ENCODE measurements at places on chromosomes 12 and 14.

GRCh38 chr12:46158501-46158900 is 110.3 kb downstream of the SLC38A1 start:
- no peak for DNase-seq

- DNase-seq, result no peak
These were observed 4.2 kb downstream of the ARHGAP9 start for GRCh38 chr12:57475271-57476161.

- no peak for DNase-seq
These were observed 42.9 kb downstream of the WDR89 start for GRCh38 chr14:63598807-63599206.

GRCh38 chr12:74896186-74896585 is 313.5 kb downstream of the KCNC2 start:
- DNase-seq, result no peak

DNA sequence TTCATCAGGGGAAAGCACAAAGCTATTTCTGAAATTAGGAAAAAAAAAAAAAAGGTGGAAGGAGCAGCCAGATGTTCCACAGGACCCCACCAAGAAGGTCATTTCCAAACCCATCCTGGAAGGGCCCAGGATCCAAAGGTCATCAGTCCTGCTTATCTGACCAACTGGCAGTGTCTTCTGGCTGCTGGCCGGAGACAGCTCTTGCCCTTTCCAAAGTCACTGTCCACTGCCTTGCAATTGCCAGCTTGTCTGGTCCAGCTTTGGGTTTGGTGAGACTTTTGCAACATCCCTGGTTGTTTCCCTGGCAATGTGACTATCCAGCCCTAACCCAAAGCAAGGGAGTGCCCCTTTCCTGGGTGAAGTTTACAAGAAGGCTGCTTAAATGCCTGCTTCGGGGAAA is 18.9 kb upstream of the HSPB8 start:
- DNase-seq, result no peak

GRCh38 chr12:39490500-39491282 is 47.8 kb upstream of the KIF21A start:
- DNase-seq, result no peak

- no peak for DNase-seq
These were observed 106.9 kb downstream of the STXBP6 start for GRCh38 chr14:24943024-24943423.

DNA sequence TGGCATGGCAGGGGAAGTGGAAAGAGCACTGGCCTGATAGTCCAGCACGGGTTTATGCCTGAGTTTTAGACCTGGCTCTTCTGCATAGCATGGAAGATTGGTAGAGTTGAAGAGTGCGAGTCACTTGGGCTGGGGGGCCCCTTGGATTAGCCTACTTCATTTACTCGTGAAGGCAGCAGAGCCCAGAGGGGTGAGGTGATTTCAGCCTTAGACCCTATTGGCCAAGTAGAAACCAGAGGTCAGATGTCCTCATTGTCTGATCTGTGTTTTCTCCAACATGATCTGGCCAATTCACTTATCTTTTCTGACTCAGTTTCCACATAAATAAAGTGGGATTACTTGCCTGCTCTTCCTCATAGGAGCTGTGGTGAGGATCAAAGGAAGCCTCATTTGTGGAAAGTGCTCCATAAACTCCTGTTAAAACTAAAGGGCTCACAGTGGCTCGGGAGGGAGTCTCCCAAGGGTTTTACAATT is 1.9 kb downstream of the PLEKHG3 start:
- no peak for DNase-seq

DNA sequence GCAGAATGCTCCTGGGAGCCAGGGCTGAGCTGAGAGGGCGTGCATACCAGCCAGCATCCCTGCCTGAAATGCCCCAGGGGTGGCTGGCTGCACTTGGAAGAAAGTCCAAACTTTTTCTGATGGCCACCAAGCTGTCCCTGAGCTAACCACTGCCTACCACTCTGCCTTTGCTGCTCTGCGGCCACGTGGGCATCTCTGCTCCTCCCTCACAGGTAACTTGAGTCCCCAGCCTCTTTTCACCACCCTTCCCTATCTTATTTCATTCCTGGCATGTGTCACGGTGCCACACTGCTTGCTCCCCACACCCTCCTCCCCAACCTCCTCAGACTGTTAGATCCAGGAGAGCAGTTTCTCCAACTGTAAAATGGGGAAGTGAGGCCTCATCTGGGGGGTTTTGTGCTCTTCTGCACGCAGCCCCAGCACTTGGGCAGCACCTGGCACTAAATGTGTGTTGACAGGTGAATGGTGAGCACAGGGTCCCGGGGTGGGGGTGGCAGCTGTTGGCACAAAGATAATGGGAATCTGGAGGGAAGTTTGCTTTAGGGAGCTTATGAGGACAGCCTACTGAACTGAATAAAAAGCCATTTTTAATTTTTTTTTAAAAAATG is 113.0 kb downstream of the GLT1D1 start:
- no peak for DNase-seq

Measured in activated CD8-positive, alpha-beta memory T cell treated with anti-CD3 and anti-CD28 coated beads for 4 hours (primary cell).